ENCODE measurements at places on chromosomes 5 and 9. TPM values are rescaled to one million over a fixed set of nuclear protein-coding genes. Genes with fewer than 3 reads are reported as not detected.

GRCh38 chr5:178216088-178216534, 11.8 kb downstream of the HNRNPAB start:
- DNase-seq = no peak

DNA sequence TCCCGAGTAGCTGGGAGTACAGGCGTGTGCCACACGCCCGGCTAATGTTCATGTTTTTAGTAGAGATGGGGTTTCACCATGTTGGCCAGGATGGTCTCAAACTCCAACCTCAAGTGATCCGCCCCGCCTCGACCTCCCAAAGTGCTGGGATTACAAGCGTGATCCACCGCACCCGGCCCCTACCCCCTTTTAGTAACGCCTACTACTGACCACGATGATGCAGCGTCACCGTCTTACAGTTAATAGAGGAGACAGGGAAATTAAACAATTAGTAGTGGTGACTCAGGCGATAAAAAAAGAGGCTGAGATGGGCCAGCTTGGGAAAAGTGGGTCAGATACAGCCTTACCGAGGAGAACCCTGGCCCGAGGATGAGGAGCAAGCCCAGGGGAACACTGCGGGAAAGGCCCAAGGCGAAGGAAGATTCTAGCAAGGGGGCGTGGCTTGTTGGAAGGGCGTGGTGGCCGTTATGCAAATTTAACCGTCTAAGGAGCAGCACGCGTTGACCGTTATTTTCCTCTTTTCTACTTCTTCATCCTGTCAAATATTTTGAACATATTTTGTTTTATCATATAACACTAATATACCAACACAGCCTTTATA, 1.6 kb upstream of the SETX start:
- DNase-seq = no peak

DNA sequence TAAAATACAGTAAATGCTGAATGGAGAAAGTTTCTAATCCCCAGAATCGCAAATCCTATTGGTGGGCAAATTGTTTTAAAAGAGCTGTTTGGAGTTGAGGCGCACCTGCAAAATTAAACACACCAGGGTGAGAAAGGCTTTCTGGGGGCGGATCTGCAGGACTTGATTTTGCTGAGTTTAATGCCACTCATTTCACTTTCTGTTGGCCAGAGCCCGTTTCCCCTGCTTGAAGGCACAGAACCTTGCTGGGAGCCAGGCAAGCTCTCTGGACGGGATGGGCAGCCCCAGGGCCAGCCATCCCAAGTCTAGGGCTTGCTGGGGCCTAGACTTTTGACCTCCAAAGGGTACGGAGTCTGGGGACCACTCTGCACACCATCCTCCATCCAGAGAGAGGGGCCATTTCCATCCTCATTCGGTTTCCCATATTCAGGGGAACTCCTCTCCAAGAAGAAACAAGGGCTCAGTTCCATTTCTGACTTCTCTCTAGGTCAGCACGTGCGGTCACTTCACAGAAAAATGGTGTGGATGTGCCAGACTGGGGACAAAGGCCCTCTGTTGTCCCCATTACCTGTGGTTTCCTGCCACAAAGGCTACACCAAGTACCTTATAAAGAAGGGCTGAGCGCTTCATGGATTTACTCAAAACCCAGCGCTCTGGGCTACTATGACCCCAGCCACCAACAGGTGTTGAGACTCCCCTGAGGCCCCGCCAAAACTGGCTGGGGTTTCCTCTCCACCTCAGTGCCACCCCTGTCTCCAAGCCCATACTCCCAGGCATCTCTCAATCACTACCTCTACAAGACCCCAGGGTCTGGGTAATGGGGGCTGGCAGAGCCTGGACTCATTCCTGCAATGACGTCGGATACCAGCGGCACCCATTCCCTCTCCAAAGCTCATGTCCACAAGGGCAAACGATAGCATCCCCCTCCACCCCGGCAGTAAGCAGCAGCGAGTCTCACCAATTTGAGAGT, 170.0 kb downstream of the AUH start:
- DNase-seq = no peak

- no peak for DNase-seq
These were observed 213.5 kb downstream of the GLIS3 start for GRCh38 chr9:4086119-4087090.

DNA sequence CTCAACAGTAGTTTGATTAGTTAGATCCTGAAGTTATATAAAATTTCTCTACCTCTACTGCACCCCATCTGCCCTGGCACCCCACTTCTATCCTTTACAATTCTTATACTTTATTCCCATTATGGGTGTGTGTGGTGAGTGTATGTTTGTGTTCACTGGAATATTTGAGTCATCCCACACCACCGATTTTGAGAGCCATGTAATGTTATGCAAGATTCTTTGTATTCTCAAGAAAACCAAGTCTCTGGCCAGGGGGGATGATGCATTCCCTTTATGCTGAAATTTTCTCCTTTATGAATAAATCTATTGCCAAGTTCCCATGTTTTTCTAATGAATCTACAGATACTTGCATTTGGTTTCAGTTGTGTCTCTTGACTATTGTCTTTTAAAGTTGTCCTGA, 266.8 kb downstream of the ARHGEF28 start:
- DNase-seq = no peak

DNA sequence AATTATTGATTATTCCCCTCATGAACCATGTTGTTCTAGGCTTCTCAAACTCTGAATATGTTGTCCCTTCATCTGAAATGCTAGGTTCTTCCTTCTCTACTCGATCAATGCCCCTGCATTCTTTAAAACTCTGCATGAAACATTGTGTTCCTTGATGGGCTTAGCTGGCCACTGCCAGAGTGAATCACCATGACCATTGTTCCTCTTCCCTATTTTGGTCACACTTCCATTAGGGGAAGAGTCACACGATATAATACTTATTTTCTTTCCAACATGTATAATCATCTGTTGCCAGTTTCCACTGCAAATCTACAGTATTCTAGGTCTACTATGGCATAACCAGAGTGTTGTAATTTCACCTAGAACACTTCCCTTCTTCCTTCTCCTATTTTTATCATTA, 247.9 kb downstream of the TRPM3 start:
- no peak for DNase-seq

- DNase-seq = no peak
These were observed 4.7 kb upstream of the BNIP1 start for GRCh38 chr5:173139631-173140030.

- DNase-seq = no peak
These were observed 305.8 kb downstream of the TRIM32 start for GRCh38 chr9:116992865-116993264.

- no peak for DNase-seq
These were observed 30.7 kb upstream of the GPR21 start for GRCh38 chr9:123002754-123003153.

GRCh38 chr9:98430535-98431292, 175.3 kb upstream of the TBC1D2 start:
- DNase-seq = no peak

- DNase-seq = no peak
These were observed 12.9 kb downstream of the RALGDS start for GRCh38 chr9:133107961-133108793.

- no peak for DNase-seq
These were observed 344.3 kb downstream of the RAB3C start for GRCh38 chr5:58927181-58927580.

GRCh38 chr5:126274076-126274762, 149.0 kb upstream of the GRAMD2B start:
- DNase-seq = no peak

DNA sequence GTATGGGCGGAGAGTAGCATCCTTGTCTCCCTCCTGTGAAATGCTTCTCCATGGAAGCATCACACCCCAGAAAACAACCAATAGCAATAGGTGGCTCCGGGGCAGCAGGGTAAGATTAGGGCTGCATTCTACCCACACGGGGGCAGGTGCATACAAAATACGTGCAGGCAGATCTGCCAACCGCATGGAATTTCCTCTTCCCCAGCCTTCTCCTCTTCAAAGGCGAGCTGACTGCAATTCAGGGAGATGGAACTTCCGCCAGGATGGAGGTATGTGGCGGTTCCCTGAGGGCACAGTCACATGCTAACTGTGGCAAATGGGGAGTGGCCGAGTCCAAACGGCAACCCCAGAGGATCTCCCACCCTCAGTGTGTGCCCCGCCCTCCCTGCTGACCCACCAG, 81.5 kb downstream of the LMNB1 start:
- no peak for DNase-seq

GRCh38 chr5:160419458-160420330, 813 bp upstream of the SLU7 start:
- no peak for DNase-seq

DNA sequence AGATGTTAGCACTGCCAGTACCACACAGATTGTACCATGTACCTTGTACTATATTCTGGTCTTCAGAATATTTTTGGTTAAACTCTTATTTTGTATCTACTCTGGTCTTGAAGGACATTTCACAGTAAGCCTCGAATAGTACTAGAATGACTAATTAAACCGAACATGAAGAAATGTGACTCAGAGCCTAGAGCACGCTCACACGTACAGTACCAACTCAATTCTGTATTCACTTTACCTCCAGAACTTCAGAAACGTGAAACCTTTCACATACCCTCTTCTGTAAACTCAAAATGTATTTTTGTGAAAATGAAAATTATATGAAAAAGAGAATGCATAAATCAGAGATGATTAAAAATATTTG, 112.8 kb downstream of the MVB12B start:
- no peak for DNase-seq

DNA sequence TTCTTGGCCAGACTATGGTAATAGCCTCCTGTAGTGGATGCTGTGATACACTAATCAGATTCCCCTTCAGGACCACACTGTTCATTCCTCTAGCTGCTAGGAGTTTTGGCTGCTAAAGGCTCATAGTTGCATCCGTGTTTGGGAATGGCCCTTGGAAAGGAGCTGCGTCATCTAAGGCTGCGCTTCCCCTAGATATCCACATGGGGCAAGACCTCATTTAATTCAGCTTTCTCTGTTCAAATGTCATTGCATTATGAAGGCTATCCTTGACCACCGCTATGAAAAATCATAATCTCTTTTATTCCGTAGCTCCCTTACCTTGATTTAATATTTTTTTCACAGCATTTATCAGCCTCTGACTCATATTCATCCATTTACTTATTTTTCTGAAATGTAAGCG, 258.3 kb upstream of the NR4A3 start:
- no peak for DNase-seq

The DND1 gene
- 0.82 TPM for total RNA-seq

The GPX3 gene
- total RNA-seq = 0.23 TPM

The FAM81B gene
- not detected for total RNA-seq

The RNF183 gene
- 0.29 TPM for total RNA-seq

The RPL12 gene
- 1,789 TPM for total RNA-seq

Data from activated naive CD4-positive, alpha-beta T cell treated with anti-CD3 and anti-CD28 coated beads, Interleukin-2, amount 50 U/mL, for 72 hours (primary cell).